ENCODE measurements at places on chromosomes 13 and 19.

GRCh38 chr13:51943721-51944120 lies 67.5 kb downstream of the ATP7B start:
- DNase-seq = no peak

- DNase-seq = no peak
Observed at GRCh38 chr19:39563408-39563807, 23.4 kb upstream of the EID2 start.

GRCh38 chr13:46022481-46022880 lies 30.1 kb downstream of the ZC3H13 start:
- DNase-seq = no peak

DNA sequence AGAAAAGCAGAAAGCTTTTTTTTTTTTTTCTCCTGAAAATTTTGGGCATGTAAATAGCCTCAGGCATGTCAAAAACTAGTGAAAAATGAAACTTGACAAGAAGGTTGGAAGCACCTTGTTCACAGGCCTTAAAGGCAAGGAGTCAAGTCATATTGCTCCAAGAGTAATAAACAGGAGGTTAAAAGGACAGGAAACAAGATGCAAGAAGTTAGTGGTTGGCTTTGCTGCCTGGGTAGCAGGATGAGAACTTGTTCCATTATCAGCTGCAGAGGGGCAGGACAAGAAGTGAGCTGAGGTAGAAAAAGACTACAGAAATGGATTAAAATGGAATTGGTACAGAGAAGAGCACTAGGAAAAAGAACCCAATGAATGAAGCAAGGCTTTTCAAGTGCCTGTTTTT lies 242.6 kb downstream of the DCT start:
- DNase-seq = no peak

DNA sequence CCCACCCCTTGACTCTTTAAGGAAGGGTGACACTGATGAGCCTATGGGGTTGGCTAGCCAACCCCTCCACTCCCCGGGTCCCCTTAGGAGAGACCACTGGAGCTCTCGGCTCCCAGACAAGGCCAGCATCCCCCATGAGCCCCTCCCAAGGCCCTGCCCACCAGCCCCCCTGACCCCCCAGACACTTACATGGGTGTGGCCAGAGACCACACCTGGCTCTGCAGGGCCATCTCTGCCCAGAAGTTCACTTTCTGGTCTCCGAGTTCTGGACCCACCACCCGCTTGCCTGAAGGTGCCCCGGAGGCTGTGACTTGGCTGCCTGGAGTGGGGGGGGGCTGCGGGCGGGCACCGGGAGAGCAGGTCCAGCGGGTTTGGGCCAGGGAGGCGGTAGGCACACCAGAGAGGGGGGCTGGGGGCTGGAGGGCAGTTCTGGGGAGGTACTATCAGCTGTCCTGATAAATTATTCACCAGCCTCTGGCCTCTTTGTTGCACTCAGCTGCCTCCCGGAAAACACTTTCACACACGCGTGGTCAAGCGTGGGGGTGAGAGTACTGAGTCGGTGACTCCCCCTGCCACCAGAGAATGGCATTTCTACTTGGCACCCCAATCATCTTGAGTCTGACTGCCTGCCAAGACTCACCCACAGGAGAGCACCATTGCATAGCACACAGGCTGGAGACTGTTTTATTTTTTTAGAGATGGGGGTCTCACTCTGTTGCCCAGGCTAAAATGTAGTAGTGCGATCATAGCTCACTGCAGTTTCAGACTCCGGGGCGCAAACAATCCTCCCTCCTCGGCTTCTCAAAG lies at the start of gene PALM3:
Gene PALM3 (minus strand): TSS at position 326 of the 807 bp plus-strand sequence. CDS start 96 bp downstream, at position 230.
- DNase-seq = no peak

- DNase-seq = no peak
Observed at GRCh38 chr13:65985612-65986011, 1244.5 kb downstream of the PCDH9 start.

- DNase-seq = no peak
Observed at GRCh38 chr19:30437869-30438268, 65.7 kb downstream of the ZNF536 start.

GRCh38 chr13:97380696-97381095 lies 53.3 kb upstream of the RAP2A start:
- no peak for DNase-seq

DNA sequence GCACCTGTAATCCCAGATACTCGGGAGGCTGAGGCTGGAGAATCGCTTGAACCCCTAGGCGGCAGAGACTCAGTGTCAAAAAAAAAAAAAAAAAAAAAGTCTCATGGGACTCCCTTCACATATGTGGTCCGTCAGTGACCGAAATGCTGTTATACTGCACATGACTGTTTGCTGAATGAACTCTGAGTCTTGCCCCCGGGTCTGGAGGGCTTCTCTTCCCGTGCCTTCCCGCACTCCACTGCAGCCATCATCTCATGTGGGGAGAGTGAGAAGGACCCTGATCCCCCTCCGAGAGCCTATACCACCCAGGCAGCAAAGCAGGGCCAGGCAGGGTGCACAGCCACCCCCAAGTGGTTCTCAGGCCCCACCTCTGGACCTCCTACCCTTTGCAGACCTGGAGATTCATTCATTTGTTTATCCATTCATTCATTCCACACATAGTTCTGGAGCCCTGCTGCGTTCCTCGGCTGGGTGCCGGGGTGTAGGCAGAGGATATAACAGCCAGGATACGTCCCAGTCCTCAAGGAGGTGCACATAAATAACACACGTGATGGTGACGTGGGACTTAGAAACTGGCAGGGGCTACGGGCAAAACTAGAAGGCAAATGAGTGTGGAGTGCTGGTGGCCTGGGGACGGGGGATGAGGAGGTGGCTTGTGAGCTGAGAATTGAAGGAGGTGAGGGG lies 14.2 kb downstream of the NDUFA11 start:
- no peak for DNase-seq

DNA sequence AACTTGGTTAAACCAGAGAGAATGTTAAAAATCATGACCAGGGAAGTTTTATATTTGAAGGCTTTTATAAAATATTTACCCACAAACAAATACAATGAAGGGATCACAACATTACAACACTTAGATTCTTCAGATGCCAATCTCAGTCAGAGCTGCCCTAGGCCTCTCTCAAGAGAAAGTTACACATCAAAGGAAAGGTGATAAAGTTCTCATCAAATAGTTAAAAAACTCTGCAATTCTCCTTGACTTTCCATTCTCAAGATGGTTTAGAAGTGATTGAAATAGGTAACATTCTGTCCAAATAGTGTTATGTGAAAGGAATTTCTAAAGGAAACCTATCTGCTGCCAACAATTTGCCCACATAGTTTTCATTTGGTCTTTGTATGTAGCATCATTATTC lies 1115.2 kb upstream of the MIR17HG start:
- no peak for DNase-seq

DNA sequence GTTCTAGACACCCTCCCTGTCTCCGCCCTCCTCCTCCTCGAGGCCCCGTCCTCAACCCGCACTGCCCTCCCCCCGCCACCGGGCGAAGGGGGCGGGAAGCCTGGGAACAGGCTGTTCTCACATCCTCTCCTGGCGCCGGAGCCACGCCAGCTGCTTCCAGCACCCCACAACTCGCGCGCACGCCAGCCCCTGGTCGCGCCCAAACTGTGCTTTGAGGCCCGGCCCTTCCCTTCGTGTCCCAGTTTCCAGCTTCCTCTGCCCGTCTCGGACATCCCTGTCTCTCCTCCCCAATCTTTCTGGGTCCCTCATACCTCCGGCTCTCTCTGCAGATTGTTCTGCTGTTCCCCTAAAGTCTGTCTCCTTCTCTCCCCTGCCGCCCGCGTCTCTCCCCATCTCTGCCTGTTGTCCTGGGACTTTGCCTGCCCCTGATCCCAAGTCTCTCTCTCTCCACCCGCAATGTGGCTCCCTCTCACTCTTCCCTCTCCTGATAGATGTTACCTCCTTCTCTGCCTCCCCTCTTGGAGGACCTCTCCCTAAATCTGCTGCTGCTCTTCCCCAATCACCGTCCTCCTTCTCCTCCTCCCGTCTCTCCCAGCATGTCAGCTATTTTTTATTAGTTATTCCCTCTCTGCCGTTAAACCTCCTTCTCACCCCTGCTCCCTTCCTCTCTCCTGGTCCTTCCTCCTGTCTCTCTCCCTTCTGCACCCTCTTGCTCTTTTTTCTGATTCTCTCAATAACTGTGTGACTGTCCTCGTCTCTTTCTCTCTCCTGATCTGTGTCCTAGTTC lies 14.2 kb downstream of the DPF1 start:
- no peak for DNase-seq

DNA sequence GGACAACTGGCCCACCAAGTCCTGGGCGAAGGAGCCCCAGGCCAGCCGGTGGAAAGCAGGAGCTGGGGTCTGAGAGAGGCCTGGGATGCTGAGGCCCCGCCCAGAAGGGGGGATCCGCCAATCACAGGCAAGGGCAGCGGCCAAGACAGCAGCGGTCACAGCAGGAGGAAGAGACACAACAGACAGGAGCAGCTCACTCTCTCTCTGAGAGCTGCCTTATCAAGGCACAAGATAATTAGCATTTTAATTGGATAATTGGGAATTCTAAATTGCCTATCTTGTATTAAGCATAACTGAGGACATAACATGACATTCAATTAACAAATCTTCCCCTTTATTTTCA lies 46.2 kb downstream of the CEBPG start:
- DNase-seq = no peak

- DNase-seq = no peak
Observed at GRCh38 chr19:46975925-46976782, 43.5 kb upstream of the NPAS1 start.

DNA sequence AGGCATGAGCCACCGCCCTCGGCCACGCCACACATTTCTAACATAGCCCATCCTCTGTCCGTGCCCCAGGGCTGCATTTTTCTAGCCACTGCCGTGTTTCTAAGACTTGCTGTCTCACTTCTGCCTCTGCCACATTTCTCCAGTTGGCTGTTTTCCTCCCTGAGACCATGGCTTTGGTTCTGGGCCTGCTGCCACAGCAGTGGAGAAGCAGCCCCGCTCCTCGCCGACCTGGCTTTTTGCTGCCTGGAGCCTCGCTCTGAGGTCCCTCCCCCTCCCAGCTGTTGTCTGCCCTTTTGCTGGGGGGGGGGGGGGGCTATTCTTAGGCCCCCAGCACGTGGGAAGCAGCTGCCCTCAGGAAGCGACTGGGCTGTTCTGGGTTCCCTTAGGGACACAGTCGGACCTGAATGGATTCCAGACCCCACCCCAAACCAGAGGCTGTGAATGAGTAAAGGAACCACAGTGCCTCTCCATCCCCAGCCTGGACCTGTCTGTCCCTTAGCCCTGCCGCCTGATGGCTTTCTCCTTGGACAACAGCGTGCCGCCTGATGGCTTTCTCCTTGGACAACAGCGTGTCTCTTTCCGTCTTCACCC lies 3.3 kb downstream of the GYS1 start:
- no peak for DNase-seq

- DNase-seq = peak; percentile 91
Observed at GRCh38 chr19:48489608-48490216, 20.5 kb downstream of the CYTH2 start.

DNA sequence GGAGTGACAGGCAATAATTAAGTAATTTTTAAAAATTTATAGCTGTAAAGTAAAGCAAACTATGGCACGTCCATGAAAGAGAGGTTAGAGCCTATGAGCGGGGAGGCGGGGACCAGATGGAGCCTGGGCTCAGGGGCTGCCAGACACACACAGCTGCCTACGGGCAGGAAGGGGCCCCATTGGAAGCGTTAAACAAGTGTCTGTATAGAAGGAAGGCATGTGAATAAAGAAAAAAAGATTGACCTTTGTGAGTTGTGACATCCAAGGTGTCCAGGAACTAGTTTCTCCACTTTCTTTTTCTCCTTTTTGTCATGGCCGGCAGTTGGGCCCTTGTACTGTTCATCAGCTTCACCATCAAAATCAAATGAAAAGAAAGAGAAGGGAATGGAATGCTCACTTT lies 56.8 kb downstream of the LRCH1 start:
- no peak for DNase-seq

- no peak for DNase-seq
Observed at GRCh38 chr13:51148223-51148951, 37.3 kb upstream of the C13orf42 start.

GRCh38 chr13:110405597-110406450 lies 98.7 kb downstream of the COL4A2 start:
- DNase-seq = no peak

GRCh38 chr19:45469132-45469944 lies 1.5 kb downstream of the FOSB start:
- DNase-seq = peak; percentile 94

GRCh38 chr19:46766569-46767317 lies 20.5 kb upstream of the STRN4 start:
- peak; percentile 77 for DNase-seq

DNA sequence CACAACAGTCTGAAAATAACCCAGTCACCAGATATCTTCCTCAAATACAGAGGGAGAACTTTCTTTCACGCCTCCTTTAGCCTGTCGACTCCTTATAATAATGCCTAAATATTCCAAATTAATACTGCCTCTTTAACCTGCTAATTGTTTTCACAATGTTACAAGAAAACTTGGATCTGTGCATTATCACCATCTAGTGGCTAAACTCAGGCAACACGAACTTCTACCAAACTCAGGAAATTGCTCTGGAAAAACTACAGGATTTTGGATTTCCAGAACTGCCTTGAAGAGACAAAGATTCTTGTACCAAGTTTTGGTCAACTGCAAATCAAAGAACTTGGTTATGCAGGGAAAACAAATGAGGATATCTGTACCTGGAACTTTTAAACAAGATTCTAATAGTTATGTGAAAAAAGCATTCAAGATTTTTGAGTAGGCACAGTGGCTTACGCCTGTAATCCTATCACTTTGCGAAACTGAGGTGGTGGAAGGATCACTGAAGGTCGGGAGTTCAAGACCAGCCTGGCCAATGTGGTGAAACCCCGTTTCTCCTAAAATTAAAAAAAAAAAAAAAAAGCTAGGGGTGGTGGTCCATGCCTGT lies 10.8 kb downstream of the CLN5 start:
- no peak for DNase-seq

DNA sequence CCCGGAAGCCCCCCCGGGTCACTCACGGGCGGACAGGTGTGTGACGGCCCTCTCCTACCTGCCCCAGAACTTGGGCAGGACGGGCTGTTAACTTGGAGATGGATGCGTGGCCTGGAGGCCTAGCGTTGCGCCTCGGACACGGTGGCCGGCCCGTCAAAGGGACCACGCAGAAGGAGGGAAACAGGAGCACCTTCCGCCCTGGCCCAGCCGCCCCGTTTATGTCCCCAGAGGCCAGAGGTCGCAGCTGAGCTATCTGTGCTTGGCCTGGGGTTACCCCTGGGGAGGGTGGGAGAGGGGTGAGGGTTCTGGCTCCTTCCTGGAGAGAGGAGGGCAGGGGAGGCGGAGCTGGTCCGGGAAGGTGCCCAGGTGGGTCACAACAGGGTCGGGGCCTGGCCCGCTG lies 35.6 kb downstream of the GADD45B start:
- DNase-seq = no peak

All from GM12892 (cell line).